ENCODE measurements at places on chromosomes 7 and 10.

DNA sequence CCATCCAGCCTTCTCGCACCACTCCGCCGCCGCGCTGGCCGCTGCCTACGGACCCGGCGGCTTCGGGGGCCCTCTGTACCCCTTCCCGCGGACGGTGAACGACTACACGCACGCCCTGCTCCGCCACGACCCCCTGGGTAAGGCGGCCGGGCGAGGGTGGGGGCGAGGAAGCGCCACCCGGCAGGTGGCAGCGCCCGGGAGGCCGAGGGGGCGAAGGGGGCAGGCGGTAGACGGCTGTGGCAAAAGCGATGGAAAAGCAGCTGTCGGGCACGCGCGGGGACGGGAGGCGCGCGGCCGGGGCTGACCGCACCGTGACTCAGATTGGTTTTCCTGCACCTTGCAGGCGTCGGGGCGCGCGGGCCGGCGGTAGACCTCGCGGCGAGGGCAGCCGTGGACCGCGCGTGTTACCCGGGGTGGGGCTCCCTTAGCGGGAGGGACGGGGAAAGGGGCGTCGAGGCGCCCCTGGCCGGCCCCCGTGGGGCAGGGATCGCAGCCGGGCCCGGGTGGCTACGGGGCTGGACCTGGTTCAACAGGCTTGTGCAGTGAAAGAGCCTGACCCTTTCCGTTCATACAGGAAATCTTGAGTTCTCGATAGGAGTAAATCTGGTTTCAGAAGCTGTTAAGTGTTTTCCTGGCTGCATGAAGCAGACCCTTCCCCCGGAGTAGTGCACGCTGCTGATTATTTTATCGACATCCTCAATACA lies 608 bp downstream of the HHEX start:
- no peak for DNase-seq

DNA sequence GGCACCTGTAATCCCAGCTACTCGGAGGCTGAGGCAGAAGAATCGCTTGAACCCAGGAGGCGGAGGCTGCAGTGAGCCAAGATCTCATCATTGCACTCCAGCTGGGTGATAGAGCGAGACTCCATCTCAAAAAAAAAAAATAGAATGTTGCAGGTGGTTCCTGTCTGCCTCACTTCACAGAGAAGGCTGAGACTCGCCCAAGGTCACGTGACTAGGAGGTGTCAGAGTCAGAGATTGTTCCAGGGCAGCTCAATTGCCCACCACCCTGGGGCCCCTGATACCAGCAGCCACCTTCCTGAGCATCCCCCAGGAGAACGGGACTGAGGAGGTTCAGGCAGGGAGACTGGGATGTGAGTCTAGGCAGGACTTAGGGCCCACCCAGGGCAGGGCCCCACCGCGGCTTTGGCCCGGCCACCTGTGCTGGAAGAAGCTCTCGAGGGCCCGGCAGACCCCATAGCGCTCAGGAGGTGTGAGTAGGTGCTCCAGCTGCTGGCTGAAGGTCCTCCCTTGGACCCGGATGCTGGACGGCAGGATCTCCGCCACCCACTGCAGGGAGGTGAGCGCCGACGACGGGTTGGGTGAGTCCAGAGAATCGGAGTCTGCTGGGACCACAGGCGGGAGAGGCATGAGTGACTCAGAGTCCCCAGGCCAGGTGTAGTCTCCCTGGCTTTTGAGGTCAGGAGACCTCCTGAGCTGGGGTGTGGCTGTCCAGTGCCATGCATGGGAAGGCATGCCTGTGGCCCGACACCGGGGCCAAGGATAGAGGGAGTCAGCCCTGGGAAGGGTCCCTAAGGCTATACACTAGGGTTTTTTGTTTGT lies 30.9 kb downstream of the GRID2IP start:
- no peak for DNase-seq

DNA sequence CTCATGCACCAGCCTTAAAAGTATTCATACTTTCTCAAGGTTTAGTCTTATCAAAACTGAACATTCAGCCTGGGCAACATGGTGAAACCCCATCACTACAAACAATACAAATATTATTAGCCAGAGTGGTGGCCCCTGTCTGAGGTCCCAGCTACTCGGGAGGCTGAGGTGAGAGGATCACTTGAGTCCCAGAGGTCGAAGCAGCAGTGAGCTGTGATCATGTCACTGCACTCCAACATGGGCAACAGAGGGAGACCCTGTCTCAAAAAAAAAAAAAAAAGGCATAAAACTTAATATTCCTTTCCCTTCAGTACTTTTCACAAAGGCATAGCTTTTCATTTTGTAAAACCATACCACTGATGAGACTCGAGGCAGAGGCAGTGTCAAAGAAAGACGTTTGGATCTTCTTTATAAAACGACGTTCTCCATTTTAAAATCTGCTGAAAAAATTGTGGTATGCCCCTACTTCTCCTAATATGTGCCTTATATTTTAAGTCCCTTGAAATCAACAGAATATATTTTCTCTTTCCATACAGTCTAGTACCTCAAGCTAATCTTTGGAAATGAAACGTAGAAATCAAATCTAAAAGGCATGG lies 1.9 kb downstream of the NSUN6 start:
- DNase-seq, result no peak

- no peak for DNase-seq
Observed at GRCh38 chr10:126842836-126843235, 62.4 kb upstream of the DOCK1 start.

DNA sequence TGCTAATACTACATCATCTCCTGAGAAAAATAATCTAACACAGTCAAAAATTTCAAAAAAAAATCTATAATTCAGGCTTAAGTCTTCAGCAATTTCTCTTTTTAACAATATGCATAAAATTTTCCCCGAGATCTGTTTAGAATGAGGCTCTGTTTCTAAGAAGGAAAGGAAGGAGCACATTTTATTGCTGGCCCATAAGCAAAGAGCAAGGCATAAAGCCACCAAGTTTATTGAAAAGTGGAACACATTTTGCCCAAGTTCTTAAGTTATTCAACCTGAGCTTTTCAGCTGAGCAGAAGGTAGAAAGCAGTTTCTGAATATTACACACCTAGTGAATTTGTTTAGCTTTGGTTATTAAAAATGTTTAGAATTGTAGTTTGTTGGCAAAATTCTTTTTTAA lies 73.9 kb downstream of the AGMO start:
- DNase-seq, result no peak

GRCh38 chr7:105009667-105010503 lies 4.1 kb upstream of the KMT2E start:
- DNase-seq, result no peak

- no peak for DNase-seq
Observed at GRCh38 chr10:21614000-21614399, 80.0 kb downstream of the MLLT10 start.

DNA sequence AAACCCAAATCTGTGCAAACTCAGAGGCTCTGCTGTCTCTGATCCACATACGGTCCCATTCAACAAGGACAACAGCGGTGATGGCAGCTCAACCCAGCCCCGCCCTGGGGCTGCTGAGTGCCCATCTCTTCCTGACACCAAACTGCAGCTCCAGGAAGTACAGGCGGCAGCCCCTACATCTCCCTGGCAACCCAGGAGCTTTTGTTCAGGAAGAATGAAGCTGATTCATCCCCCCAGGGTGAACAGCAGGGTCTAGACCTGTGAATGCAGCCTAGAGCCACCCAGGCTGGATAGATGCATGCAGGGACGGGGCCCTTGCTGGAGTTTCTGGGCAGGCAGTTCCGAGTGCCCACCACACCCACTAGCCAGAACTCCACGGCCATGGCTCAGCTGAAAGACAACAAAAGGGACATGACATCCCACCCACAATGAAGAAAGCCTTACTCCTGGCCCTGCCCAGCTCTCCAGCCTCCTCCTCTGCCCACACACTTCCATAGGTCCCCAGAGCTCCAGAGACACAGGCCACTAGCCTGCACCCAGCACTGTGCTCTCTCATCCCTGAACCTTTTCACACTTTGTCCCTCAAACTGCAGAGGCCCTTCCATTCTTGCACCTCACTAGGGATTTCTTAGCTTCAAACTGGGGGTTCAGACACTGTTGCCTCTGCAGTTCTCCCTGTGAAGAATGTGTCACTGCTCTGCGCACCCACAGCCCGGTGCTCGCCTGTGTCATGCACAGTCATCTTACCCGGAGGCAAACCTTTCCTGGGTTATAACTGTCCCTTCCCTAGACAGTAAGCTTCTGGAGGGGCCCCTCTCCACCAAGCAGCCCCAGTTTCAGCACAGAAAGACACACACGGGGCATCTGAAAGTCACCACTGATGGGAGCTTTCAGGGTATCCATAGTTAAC lies 99.1 kb downstream of the GRID1 start:
- no peak for DNase-seq

DNA sequence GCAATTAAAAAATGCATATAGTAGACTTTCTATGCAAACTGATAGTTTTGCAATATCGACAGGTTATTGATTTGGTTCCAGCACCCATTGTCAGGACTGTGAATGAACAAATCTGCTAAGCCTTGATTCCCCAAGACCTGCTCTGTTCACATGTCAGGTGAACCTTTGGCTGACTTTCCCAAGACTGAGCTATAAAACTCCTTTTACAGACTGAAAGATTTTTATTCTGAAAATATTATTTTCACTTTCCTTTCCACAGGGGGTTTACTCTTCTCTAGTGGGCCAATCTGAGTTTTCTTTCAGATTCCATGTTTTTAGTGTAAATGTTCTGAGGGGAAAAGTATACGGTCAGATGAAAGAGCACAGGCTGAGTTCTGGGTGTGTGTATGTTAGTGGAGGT lies 199.2 kb upstream of the BMPER start:
- DNase-seq, result no peak

- DNase-seq, result no peak
Observed at GRCh38 chr7:25234336-25234735, 6.0 kb upstream of the NPVF start.
